ENCODE measurements at places on chromosomes 12 and 14.

DNA sequence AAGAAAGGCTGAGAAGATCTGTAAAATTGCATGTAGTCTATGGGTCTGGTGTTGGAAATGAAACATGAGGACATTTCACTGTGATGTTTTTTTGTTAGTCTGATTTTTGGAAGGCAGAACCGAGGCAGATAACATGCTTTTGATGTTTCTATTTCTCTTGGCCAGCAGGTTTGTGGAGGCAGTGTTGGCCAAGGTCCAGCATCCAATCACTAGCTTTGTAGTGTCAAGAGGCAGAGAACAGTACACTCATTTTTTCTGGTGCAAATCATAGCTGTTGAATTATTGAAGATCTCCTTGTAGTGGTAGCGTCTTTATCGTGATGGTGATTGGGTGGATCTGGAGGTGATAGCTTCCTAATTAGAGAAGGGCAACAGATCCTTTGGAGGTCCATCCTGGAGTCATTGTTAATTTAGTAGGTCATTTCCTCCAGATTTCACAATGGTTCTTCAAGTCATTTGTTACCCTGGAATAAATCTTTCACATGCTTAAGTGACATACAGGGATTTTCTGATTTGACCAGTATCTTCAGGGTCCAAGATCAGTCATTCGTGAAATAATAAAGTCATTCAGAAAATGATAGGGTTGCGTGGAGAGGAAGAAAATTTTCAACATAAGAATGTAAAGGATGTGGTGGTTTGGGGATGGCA is 252.4 kb upstream of the CPNE8 start:
- DNase-seq: no peak

- DNase-seq: no peak
Measured at GRCh38 chr12:69676257-69677012, 22.7 kb downstream of the BEST3 start.

- no peak for DNase-seq
Measured at GRCh38 chr12:6031001-6031400, 85.9 kb upstream of the ANO2 start.

DNA sequence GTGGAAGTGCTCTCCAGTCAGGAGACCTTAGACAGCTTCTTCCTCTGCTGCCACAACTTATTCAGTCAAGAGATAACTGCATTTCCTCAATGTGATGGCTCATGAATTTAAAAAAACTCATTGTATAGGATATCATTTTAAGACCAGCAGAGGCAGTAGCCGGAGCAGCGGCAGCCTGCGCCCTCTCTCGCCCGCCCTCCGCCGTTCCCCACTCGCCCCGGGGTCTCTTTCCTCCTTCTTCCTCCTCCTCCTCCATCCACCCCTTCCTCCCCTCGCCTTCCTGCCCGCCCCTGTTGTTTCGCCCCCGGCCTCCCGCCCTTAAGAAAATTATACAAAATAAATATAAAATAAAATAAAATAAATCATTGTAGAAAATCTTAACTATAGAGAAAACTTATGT is 687.6 kb downstream of the FLRT2 start:
- DNase-seq: no peak

DNA sequence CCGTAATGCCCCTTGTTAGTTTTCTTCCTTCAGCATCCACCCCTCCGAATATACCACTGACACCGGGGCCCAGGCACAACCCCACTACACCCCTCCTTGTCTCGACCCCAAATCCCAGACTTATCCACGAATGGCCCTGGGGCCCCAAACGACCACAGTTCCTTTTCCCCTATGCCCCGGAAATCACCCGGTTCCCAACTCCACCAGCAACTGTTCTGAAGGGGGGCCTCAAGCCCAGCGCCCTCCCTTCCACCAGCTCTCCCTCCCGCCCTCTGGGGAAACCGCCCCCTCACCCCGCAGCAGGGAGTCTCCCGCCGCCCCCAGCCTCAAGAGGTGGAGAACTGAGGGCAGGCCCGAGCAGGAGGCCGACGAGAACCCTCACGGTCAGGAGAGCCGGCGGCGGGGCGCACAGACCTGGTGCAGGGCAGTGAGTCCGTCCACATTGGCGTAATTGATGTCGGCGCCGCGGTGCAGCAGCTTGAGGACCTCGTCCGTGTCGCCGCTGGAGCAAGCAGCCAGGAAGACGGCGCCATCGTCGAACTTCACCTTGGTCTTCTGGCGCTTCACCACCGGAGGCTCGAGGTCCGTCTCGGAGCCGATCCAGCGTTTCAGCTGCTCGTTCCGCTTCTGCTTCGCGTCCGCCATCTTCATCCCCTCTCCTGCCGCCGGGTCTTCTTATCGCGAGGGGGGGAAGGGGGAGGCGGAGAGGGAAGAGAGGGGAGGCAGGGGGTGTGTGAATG is 446 bp downstream of the PPP1R12A start:
- DNase-seq: peak; percentile 61

DNA sequence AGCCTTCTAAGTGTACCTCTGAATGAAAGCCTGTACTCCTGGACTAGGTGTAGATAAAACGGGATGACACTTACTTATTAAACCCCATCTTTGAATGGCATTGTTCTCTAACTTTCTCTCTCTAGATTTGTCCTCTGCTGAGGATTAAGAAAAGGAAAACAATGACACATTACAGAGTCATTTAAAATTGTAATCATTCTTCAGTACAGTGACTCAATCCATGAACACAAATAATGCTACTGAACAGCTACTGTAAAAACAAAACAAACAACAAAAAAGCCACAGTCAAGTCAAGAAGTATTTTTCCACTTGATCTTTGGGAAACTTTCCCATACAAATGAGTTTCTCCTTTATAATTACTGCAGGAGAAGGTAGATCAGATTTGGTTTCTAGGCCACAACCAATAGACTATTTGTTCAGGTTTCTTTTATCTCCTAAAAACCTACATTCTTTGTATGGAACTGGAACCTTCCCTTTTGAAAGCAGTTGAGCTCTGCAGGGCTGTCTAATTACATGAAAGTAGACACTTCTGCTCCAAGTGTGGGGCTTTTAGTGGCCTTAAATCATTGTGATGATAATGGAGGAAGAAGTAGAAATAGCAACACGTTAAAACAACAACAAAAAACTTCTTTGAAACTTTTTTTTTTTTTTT is 219.1 kb downstream of the ESR2 start:
- no peak for DNase-seq

DNA sequence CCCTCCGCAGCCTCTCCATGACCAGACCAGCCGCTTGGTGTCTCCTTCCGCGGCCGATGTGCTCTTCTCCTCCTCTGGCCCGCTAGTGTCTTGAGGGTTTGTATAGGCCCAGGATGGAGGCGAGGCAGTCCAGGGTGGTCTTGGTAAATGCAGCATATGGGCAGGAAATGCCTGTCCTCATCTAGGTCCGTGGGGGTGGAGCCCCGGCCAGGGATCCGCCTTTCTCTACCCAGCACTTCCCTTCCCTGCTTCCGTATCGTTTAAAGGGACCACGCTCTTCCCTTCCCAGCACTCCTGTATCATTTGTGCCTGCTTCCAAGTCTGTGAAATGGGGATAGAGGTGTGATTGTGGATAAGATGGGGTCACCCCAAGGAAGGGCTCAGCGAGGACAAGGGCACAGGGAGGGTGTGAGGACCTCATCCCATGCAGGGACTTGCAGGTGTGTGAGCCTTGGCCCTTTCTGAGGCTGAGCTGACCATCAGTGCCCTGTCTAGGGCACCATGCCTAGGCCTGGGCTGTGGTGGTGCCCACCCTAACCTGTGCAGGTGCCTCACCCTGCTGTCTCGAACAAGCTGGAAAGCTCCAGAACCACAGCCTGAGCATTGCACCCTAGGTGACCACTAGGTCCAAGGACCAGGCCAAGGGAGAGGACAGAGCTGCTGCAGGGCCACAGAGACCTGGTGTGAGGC is 326.8 kb upstream of the RTL1 start:
- no peak for DNase-seq

DNA sequence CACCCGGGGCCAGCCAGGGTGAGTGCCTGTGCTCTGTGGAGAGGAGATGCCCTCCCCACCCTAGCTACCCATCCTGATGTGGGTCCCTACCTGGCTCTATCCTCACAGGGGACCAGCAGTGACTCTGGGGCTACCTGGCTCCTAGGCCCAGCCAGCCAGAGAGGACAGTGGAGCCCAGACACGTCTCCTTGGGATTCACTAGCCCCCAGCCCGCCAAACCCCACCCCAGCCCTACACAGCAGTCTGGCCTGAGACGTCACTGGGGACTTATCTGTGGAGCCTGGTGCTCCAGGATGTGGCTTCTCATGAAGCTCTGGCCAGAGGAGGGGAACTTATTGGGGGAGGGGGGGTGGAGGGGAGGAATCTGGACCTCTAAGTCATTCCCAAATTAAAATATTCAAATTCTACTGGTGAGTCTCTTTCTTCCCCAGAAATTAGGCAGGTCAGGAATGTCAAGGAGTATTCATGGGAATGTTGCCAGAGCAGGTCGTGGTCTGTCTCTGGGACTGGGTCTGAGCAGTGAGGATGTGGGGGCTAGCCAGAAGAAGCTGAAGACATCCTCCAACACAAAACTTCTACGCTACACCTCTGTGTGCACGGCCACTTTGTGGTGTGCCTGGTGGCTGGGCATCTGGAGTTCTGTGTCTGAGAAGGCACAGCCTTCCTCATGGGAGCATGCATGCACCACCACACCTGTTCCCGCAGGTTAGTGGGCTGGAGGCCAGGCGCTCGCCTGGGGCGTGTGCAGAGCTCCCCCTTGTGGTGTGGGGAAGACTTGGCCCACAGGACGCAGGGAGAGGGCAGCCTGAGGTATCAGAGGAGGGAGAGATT is 2.7 kb downstream of the CMTM5 start:
- DNase-seq: peak; percentile 71

DNA sequence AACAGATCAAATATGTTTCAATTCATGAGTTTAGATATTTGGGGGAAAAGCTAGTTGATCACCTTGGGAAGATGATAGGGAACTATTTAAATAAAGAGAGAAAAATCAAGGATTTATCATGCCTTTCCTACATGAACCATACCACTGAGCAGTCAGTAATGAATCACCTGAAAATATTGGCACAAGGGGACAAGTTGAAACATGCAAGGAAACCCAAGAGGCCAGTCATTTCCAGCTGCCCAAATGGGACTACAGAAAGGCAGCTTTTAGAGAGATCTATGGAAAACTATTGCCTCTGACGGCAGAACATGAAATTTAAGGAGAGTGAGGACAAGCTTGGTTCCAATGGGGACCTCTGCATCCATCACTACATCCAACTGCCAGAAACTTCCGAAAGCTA is 14.1 kb upstream of the ETV6 start:
- no peak for DNase-seq

GRCh38 chr12:106204312-106204711 is 43.5 kb downstream of the CKAP4 start:
- DNase-seq: no peak

- no peak for DNase-seq
Measured at GRCh38 chr14:33465846-33466700, 484.8 kb downstream of the EGLN3 start.

GRCh38 chr12:117661471-117661870 is 300.0 kb upstream of the NOS1 start:
- DNase-seq: no peak

DNA sequence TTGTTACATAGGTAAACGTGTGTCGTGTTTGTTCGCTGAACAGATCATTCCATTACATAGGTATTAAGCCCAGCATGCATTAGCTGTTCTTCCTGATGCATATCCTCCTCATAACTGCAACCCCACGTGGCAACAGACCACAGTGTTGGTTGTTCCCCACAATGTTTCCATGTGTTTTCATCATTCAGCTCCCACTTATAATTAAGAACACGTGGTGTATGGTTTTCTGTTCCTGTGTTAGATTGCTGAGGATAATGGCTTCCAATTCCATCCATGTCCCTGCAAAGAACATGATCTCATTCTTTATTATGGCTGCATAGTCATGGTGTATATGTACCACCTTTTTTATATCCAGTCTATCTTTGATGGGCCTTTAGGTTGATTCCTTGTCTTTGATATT is 1071.1 kb downstream of the SLC16A7 start:
- DNase-seq: no peak

DNA sequence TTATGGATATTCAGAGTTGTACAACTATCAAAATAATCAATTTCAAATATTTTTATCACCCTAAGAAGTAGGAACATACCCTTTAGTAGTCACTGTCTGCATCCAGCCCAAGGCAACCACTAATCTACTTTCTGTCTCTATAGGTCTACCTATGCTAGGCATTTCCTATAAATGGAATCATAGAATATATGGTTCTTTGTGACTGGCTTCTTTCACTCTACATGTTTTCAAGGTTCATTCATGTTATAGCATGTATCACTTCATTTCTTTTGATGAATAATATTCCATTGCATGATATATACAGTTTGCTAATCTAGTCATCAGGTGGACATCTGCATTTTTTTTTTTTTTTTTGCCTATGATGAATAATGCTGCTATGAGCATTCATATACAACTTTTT is 112.4 kb downstream of the PPP1R12A start:
- DNase-seq: no peak

DNA sequence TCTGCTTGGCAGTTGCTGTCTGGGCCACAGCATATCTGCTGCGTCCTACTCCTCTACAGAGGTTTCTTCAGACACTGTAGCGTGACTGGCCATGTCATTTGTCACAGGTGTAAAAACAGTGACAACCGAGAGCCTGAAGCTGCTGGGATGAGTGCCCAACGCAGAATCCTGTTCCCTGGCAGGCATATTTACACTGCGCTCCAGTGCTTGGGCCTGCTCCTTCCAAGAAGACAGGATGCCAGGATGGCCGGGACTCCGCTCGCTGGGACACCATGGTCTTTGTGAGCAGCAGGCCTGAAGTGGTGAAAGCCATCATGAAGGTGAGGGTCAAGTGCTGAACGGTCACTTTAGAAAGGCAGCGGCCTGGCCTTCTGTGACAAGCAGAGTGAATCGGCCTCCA is 171.4 kb downstream of the EMP1 start:
- DNase-seq: no peak

DNA sequence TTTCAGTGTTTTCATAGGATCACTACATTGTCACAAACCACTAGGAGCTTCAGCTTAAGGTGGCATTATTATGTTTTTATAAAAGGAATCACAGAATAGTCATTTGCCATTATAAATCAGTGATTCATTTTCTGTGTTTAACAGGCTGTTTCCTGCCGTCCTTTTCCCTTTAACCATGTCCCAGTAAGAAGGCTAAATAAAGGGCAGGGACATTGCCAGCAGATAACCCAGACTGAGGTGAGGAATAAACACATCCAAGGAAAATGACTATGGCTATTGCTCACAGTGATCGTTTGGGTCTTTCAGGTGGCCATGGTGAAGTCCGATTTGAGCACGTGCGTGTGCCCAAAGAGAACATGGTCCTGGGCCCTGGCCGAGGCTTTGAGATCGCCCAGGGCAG is 17.9 kb upstream of the ALDH2 start:
- no peak for DNase-seq

DNA sequence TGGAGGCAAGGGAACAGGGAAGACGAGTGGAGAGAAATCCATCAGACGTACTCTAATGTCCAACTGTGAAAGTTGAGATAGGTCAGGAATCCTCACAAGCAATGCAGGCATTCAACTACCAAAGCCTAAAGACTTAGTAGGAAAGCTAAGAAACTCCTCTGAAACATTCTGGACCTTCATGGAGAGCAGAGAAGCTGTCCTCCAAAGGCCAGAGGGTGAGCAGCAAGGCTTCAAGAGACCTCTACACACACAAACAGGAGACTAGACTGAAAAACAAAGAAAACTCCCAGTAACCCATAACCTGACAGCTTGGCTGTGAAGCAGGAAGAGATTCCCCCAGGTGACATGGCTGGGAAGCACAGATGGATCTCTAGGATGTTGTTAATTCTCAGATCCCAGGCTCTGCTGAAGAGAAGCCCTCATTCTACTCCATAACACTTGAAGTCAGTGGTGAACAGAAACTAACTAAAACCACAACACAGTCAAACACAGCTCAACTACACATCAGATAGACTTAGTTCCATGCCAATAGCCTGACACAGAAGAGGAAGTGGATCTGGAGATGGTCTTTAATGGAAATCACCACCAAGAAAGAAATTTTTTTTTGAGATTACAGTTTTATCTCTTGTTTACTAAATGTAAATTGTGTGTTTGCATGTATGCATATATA is 23.2 kb upstream of the LYZ start:
- no peak for DNase-seq
